ENCODE measurements at places on chromosomes 3 and 15. TPM values are rescaled to one million over a fixed set of nuclear protein-coding genes. Genes with fewer than 3 reads are reported as not detected.

DNA sequence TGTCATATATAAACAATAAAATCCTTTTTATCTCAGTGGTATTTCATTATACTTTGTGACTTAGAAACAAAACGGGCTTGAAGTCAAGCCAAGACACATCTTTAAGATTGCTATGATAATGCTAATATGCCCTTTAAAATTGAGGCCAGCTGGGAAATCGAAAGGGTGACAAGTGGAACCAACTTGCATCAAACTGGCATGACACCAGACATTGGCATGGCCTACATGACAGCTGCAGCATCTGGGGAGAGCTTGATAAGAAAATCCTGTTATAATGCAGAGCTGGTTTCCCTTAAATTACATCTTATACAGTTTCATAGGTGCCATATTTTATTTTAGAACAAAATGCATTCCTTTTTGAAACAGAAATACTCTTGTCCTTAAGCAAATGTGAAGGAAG lies 325.2 kb downstream of the ZBBX start:
- no peaks in the 10 kb centered on the region for H3K36me3 ChIP-seq
- no peak for DNase-seq
- no peaks in the 10 kb centered on the region for H3K4me1 ChIP-seq
- H3K27me3 ChIP-seq: no peaks in the 10 kb centered on the region
- H3K4me3 ChIP-seq: no peak overlapping the region

- H3K27me3 ChIP-seq: no peaks in the 10 kb centered on the region
- H3K36me3 ChIP-seq: no peaks in the 10 kb centered on the region
Observed at GRCh38 chr3:189049458-189050236, 122.1 kb upstream of the TPRG1 start.

- peak; percentile 73 for DNase-seq
- no peaks in the 10 kb centered on the region for H3K36me3 ChIP-seq
- no peaks in the 10 kb centered on the region for H3K4me1 ChIP-seq
- H3K4me3 ChIP-seq: peak overlapping the region; percentile 85
- H3K27me3 ChIP-seq: no peaks in the 10 kb centered on the region
- H3K27ac ChIP-seq: no peak overlapping the region
Observed at GRCh38 chr3:129313665-129314385, 35.2 kb downstream of the HMCES start.

The SIN3A gene
- total RNA-seq: 119 TPM

The PLA2G4E gene
- not detected for total RNA-seq

DNA sequence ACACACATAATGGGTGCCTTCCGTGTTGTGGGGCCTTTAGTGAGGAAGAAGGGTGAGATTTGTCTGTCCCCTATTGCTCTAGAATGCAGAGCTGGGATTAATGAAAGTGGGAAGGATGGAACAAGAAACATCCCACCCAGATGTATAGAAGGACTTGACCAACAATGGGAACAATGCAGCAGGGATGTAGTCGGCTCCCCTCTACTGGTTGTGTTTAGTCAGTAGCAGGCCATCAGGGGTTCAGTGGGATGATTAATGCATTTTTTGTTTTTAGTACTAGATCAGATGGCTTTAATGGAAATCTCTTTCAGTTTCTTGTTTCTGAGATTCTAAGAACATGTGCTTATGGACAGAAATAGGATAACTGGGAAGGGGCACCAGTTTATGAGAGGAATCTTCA lies 156.0 kb upstream of the ROPN1 start:
- H3K36me3 ChIP-seq: no peaks in the 10 kb centered on the region
- DNase-seq: no peak
- H3K4me1 ChIP-seq: no peaks in the 10 kb centered on the region
- no peaks in the 10 kb centered on the region for H3K27me3 ChIP-seq
- H3K4me3 ChIP-seq: no peak overlapping the region

The ZNF35 gene
- 16.0 TPM for total RNA-seq

The CDHR4 gene
- total RNA-seq: not detected

All from endodermal cell (in vitro differentiated cells).